Stimulated activated CD8-positive, alpha-beta memory T cell treated with anti-CD3 and anti-CD28 coated beads, Interleukin-15, amount 100 ng/mL, for 4 hours (primary cell): ENCODE measurements at places on chromosomes 7 and 10.

GRCh38 chr7:41029072-41029499, 673.8 kb downstream of the INHBA start:
- DNase-seq: no peak

GRCh38 chr10:44259090-44259874, 125.6 kb downstream of the CXCL12 start:
- no peak for DNase-seq

DNA sequence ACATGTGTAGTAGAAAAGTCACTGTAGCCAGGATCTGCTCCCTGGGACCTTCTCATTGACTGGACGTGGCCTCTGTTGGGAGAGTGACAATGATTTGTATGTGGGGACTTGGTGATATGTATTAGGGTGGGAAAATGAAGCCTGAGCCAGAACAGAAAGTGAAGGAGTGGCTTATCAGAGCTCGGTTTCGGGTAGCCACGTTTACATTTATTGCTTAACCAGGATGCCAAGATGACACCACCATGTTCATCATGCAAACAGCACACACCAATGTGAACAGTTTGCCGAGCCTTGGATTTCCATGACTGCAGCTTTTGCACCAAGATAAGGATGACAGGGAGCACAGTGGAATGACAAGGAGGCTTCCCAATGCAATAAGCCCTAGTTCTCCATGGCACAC, 112.8 kb upstream of the STK17A start:
- no peak for DNase-seq

DNA sequence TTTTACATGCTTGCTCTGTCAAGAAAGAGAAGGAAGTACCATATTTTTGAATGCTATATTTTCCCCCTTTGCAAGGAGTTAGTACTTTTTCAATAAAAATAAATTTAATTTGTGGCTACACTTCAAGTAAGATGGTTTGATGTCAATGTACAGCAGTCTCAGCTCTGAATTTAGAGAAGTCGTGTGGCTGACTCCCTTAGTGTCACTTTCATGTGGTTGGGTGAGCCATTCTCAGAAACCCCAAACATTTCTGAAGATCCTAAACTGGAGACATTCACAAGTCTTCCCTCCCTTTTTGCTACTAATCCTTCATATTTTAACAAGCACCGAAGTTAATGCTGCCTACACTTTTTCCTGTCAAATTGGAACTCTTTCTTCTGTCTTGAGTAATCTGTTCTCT, 244.4 kb downstream of the DYNC1I1 start:
- no peak for DNase-seq

DNA sequence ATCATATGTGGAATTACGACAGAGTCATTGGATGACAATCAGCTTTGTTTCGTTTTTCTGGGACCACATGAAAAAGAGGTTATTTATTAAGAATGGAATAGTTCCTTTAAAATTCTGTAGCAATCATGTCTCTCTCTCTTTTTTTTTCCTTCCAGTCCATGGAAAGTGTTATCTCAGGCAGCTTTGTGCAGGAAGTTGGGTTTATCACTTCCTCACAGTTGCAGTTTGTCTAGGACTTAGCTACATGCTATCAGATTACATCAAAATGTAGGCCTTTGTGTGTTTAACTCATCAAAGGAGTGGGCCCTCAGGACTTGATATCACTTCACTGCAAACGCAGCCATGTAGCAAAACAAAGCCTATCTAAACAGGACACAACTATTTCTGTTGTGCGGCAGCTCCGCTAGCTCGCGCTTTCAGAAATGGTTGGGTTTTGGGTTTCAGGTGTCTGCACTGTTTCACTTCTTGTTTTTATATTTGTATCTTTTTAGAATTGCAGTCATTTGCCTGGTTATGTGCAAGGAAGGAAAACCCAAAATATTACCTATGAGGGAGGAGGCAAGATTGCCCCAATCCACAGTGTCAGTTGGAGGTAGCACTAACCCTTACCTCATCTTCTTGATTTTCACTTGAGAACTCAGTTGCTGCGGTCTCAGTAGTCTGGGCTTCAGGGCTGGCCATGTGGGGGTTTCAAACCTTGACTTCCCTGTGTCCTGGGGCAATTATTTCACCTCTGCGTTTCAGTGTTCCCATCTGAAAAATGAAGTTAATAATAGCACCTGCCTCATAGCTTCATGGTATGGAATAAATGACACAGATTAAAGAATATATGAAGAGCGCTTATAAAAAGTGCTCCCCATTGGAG, 66.7 kb downstream of the HHEX start:
- DNase-seq: no peak

DNA sequence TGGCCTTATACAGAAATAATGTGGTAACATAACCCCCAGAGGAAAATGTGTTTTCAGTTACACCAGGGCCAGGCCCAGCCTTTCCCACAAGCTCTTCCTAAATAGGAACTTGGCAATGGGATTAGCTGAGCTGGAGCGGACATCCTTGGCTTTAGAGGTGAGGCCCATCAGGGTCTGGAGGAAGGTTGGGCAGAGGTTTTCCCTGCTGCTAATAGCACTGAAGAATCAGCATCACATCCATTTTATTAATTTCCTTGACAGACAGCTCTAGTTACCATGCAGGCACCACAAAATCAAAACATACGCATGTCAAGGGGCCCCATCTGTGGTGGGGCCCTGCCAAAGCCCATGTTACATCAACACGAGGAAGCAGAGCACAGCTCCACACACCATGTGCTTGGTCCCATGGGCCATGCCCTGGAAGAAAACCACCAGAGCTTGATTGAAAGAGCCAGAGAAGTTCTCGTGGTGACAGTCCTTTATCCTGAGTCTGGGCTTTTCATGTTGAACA, 566.6 kb downstream of the KCNMA1 start:
- DNase-seq: no peak

GRCh38 chr10:84755311-84755710, 426.9 kb downstream of the CCSER2 start:
- DNase-seq: no peak

DNA sequence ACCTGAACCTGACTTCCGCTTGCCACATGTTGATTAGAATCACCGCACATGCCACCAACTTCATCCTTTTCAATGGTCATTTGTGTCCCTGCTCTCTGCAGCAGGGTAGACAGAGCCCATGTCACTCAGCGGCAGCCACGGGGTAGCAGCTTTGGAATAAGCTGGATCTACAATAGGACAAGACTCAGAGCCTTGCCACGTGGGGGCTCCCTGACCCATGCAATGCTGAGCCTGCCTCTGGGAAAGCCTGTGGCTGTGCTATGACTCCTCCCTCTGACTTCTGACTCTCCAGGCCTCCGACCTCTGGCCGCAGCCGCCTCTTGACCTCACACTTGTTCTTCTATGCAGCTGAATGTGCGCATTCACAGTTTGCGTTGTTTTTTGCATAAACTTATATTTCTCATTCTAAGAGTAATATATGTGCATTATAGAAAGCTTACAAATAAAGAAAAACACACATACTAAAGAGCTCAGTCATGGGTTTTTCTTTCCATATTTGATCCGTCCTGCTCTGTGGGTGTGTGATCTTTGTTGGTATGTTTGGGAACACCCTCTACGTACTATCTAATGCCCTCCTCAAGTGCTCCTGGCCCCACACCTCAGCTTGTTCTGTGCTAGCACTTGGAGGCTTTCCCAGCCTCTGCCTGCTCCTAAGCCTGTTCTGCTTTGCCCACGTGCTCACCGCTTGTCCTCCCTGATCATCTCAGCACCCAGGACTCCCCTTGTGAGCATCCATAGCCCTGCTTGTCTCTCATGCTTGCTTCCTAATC, 198.0 kb upstream of the MKI67 start:
- DNase-seq: no peak

GRCh38 chr7:80635533-80635932, 2.9 kb upstream of the CD36 start:
- no peak for DNase-seq

- no peak for DNase-seq
Measured at GRCh38 chr7:7791523-7791922, 73.1 kb upstream of the RPA3 start.

GRCh38 chr7:46007990-46008643, 87.0 kb upstream of the IGFBP3 start:
- DNase-seq: no peak

DNA sequence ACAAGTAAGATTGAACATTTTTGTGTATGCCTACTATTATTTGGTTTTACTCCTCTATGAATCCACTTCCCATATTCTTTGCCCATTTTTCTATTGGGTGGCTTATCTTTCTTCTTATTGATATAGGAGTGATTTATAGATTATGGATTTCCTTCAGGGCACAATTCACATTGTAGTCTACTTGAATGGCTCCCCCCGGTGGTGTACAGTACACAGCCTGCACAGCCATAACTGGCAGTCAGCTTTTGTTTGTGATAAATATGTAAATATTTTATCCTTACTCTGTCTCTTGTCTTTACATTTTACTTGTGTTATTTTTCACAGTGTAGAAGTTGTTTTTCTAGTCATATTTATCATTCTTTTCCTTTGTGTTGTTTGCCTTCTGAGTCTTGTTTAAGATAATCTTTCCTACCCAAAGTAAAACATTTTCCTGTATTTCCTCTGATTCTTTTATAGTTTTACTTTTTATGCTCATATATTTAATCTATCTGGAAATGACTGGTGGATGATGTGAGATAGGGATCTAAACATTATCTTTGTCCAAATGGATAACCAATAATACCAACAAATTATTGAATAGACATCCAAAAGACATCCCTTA, 23.9 kb upstream of the CALD1 start:
- no peak for DNase-seq

GRCh38 chr10:79044036-79044632, 24.6 kb upstream of the ZMIZ1 start:
- DNase-seq: no peak

DNA sequence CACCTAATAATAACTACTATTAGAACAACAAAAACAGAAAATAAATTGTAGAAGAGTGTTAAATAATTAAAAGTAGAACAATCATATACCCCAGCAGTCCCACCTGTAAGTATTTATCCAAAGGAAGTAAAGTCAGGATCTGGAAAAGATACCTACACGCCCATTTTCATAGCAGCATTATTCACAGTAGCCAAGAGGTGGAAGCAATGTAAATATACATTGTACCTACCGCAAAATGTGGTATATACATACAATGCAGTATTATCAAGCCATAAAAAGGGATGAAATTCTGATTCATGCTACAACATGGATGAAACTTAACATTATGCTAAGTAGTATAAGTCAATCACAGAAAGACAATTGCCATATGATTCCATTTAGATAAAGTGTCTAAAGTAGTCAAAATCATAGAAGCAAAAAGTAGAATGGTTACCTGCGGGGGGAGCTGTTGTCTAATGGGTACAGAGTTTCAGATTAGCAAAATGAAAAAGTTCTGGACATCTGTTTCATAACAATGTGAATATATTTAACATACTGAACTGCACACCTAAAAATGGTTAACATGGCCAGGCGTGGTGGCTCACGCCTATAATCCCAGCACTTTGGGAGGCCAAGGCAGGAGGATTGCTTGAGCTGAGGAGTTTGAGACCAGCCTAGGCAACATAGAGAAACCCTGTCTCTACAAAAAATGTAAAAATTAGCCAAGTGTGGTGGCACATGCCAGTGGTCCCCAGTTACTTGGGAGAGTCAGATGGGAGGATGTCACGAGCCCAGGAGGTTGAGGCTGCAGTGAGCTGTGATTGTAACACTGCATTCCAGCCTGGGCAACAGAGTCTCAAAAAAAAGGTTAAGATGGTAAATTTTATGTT, 6.0 kb upstream of the TMED4 start:
- no peak for DNase-seq

- DNase-seq: no peak
Measured at GRCh38 chr10:95275726-95276366, 15.0 kb downstream of the PDLIM1 start.

GRCh38 chr7:130299866-130300265, 6.9 kb downstream of the CPA4 start:
- no peak for DNase-seq

DNA sequence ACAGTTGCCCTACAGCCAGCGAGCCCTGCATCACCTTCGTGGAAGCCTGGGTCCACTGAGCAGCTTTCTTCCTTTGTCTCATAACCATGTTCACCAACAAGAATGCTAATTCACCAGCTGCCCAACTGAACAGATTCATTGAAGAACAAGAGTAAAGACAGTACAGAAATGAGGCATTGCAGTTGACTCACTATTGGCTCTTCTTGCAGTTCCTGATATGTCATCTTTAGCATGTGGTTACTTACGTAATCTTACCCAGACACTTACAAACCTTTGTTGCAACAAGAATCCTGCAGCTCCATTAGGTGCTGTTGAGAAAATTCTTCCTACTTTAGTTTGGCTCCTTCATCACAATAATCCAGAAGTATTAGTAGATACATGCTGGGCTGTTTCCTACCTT, 174.0 kb upstream of the TPK1 start:
- DNase-seq: no peak

DNA sequence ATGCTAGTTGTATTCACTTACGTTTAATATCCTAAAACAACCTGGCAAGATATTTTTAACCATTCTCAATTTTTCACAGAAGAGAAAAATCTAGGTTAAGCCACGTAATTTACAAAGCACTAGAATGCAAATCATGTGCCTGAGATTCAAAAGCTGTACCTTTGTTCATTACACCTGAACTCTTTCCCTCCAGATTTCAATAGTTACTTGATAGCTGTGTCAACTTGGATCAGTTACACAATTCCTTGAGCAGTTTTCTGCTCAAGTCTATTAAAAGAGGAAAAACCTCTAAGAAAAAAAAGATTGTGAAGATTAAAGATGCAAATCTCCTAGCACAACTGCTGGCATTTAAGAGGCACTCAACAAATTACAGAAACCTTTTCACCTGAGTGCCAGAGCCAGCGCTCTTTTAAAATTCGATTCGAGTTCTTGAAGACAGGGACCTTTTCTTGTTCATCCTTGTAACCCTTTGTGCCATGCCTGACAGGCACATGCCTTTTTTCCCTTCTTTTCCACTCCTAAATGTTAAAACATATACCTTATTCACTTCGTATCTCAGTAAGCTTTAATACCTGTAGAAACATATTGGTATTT, 886 bp downstream of the NSUN6 start:
- no peak for DNase-seq

- no peak for DNase-seq
Measured at GRCh38 chr10:3763035-3763456, 22.0 kb downstream of the KLF6 start.

GRCh38 chr7:17448479-17449423, 150.3 kb downstream of the AHR start:
- DNase-seq: no peak

GRCh38 chr10:47038881-47039561, 127.8 kb downstream of the PTPN20 start:
- no peak for DNase-seq

- DNase-seq: no peak
Measured at GRCh38 chr7:78284945-78285344, 486.4 kb downstream of the PHTF2 start.

GRCh38 chr7:116986611-116987565, 33.6 kb downstream of the ST7 start:
- no peak for DNase-seq

DNA sequence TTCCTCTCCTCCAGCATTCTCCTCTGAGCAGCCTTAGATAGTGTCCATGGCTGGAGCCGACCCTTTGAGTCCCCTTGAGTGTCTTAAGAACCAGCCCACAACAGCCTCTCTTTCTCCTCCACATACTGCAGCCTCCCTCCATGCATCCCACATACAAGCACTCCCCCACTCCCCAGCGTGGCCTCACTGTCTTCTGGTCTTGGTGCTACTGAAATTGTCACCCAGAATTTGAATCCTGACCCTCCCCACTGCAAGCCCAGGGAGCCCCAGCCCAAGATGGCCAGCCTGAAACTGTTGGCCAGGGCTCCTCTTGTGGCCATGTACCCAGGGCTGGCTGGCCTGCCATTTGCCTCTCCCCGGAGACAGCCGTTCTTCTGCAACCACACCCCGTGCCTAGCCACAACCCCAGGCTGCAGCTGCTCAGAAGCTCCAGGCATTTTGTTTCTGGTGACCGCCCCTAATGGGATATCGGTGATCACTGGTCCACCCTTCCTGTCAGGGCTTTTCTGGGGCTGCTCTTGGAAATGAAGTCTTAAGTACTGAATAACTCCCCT, 18.8 kb upstream of the SH2D4B start:
- DNase-seq: no peak
